ENCODE measurements at places on chromosomes 2 and 18.

DNA sequence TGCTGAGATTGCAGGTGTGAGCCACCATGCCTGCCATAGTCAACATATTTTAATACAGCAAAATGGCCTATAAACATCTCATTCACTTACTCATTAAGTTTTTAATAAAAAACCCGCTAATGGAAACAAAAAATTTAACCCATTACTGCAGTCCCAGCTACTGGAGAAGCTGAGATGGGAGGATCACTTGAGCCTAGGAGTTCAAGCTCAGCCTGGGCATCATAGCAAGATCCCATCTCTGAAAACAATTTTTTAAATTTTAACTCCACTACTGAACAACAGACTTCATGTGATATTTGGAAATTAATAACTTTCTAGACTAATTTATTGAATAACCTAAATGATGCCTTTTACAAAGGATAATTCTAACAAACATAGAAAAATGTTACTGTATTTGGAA lies 5.4 kb downstream of the PPP4R3B start:
- DNase-seq = no peak

DNA sequence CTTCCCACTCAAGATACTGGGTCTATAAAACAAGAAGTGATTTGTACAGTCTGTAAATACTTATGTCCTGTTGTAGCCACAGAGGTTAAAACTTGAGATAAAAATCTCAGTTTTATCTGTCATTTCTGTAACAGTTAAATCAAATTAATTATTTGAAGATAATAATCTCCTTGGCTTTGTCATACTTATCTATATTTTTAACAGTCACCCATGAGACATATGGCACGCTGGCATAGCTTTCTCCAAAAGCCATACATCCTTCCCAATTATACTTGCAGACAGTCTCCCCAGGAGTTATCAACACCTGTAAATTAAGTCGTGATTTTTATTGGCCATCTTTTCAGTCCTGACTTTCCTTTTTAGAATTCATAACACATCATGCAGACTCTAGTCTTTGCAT lies 68.9 kb upstream of the UNC80 start:
- no peak for DNase-seq

- no peak for DNase-seq
Observed at GRCh38 chr2:58762176-58762781, 521.2 kb upstream of the FANCL start.

DNA sequence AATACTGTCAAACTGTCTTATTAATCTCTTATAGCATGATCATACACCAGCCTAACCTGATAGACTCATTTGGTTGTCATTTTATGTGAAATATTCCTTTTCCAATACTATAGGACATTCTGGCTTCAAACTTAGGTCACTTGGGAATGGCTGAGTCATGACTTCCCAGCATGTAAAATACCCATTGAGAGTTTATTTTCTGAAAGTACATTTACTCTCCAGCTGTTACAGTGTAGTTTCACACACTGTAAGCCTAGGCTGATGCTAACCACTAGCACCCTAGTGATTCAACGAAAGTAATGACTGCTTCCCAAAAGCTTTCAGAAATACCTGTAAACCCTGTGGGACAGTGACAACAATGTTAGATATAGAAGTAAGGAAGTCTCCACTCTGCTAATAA lies 93.8 kb downstream of the FIGN start:
- DNase-seq = no peak

GRCh38 chr18:47758000-47758399 lies 172.5 kb downstream of the SMAD2 start:
- DNase-seq = no peak

- DNase-seq = no peak
Observed at GRCh38 chr18:55906536-55906935, 318.5 kb upstream of the TCF4 start.

DNA sequence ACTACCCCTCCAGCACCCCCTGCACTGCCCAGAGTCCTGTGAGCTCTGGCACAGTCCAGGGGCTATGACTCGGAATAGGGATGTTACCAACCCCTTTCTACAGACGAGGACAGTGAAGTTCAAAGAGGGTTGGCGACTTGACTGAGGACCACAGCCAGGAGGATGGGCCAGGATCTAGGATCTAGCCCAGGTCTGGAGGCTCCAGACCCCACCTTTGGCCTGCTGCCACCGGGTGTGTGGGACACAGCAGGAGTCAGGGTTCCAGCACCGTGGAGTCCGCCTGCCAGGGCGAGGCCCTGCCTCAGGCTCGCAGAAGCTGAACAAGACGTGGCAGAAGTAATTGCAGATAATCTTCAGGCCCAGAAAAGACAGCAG lies 37.9 kb upstream of the GPC1 start:
- no peak for DNase-seq

DNA sequence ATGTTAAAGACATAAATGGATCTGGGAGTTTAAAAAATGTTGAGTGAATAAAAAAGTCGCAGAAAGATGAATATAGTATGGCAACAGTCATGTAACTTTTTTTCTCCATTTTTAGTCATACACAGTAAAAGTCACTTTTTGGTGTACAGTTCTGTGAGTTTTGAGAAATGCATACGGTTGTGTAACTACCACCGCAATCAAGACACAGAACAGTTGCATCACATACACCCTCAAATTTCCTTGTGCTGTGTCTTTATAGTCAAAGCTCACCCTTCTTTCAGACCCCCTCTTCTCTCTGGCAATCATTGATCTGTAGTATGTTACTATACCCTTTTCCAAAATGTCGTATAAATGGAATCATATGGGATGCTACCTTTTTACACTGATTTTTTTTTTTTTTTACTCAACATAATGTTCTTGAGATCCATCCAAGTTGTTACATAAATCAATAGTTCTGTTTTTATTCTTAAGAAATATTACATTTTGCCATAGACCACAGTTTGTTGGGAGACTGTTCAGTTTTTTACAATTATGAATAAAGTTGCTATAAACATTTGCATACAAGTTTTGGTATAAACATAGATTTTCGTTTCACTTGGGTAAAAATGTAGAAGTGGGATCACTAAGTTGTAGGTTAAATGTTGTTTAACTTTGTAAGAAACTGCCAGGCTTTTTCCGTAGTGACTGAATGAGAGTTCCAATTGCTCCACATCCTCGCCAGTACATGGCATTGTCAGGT lies 35.4 kb upstream of the AGFG1 start:
- DNase-seq = no peak

- no peak for DNase-seq
Observed at GRCh38 chr18:78458356-78458755, 521.3 kb upstream of the SALL3 start.

DNA sequence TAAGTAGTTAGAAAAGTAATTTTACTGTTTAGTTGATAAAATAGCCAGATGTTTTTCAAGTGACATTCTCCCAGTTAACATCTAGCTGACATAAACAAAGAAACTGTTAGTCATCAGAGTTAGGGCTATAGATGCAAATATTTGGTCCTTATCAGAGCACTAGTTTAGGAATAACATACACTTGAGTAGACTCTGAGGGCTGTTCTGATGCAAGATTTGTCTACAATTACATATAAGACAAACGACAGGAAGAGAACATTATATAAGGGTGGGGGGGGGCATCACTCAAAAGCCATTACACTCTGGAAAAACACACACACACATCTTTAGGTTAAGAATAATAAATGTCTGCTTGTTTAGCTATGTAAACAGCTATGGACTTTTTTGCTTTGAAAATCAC lies 554.4 kb upstream of the LRRTM1 start:
- no peak for DNase-seq

DNA sequence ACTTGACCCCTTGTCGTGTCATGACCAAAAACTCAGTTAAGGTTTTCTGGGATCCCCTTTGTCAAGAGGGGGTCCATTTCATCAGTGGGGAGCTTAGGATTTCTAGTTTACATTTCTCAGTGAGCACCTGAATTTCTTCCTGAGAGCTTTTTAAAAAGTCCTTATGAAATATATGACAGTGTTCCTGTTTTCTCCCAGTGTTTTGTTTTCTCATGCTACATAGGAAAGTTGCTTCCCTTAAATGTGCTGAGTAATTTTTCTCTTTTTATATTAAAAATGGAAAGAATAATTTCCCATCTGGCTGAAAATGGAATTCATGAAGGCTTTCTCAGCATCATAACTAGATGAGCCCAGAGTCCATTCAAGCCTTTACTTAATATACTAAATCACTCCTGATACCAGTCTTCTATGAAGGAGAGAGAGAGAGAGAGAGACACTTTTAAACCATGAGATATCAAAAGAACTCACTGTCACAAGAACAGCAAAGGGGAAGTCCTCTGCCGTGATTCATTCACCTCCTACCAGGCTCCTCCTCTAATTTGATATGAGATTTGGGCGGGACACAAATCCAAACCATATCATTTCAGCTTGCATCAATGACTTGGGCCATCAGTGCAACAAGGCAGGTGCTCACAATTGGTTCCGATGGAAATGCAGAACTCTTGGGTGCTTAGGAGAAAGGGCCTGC lies 61.1 kb downstream of the XRCC5 start:
- no peak for DNase-seq

GRCh38 chr2:237695201-237695780 lies 67.9 kb downstream of the LRRFIP1 start:
- DNase-seq = no peak

DNA sequence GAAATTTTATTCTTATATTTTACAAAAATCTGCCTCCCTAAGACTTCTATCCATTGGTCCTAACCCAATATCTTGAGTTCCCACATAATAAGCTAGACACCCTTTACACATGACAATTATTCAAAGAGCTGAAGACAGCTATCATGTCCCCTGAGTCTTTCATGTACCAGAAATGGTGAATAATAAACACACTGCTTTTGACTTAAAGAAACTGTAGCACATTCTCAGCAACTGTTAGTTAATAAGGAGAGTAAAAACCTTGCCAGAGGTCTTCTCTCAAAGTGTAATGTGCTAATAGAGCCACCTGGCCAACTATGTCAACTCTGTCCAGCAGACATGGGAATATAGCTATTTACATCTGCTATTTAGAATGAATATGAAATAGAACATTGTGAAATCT lies 109.7 kb upstream of the ARL5A start:
- DNase-seq = no peak
